ENCODE measurements at places on chromosomes 16 and 17.
A peak's percentile ranks its signal among the peaks of the same experiment; 100 is the strongest.

DNA sequence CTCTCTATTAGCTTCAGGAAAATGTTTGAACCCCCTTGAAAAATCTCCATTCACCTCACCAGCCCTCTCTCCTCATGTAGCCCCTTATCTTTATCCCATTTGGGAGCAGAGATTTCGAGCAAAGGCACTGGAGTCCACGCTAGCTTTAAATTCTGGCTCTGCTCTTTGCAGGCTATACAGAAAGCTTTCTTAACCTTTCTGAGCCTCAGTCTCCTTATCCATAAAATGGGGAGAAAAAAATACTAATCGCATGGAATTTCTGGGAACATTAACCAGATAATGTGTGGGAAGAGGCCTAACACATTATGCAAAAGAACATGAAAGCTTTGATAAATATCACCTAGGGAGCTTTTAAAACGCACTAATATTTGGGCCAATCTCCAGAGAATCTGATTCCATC lies 476.3 kb upstream of the CDH5 start:
- DNase-seq = no peak

DNA sequence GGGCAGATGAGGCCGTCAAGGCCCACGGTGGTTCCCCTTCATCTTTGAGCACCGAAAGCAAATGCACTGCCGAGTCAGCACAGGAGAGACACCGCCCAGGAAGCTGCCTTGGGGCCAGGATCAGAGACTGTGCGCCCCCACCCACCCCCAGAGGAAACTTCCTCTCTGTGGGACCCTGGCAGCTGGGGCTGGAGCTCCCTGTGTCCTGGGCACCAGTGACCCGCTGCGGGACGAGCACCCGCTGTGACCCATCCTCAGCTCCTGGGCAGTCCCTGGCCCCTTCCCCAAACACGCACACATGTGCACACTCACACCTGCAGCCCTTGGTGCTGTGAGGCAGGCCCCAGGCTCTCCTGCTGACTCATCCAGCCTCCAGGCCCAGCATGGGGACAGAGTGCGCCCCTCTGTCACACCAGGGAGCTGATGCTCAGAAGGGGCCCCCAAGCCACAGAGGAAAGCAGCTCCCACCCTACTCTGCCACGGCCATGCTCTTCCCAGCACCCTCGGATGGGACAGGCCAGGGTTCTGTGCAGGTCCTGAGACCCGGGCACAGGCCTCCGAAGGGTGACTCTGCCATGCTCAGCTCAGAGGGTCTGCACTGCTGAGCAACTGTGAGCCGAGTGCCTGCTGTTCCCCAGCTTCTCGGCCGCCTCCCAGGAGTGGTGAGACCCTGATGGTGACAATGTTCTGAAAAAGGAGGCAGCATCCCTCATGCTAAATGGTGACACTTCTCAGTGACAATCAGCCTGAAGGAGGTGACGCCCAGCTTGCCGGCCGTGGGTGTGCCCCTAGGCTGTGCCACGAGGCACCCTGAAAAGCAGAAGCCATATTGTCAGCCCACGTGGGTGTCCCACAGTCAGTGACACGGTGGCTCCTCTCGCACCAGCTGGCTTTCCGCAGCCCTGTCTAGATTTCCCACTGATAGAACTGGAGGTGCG lies 3.6 kb downstream of the PIEZO1 start:
- DNase-seq = peak; percentile 58

- no peak for DNase-seq
Observed at GRCh38 chr16:78925083-78925767, 675.3 kb downstream of the MAF start.

DNA sequence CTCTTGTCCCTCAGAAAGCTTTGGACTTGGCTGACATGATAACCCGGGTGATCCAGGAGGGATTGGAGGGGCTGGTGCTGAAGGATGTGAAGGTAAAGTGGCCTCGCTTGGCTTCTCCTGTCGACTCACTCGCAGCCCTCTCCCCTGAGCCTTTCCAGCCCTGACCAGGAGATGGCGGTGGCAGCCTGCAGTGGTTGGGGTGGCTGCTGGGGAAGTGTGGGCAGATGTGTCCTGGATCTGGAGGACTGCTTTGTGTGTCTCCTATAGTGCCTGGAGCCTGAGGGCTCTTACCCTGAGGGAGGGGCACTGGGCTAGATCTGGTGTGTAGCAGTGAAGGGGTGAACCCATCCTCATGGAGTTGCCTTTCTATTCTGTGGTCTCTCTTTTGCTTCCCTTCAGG lies 17.9 kb downstream of the LIG3 start:
- peak; percentile 64 for DNase-seq

DNA sequence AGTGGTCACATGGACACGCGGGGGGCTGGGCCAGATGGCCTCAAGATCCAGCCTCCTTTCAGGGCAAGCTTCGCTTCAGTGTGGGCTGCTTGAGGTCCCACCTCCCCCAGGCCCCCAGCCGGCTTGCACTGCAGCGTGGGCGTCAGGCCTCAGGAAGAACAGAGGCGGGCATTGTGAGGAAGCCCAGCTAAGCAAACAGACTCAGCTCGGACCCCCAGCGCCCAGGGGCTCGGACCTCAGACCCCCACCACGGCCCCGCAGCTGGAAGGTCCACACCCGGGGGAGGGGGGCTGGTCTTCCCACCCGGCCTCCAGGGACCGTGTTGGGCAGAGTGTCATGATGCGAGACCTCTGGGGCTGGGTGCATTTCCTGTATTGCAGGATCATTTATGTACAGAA lies 24.7 kb upstream of the ZNF469 start:
- no peak for DNase-seq

DNA sequence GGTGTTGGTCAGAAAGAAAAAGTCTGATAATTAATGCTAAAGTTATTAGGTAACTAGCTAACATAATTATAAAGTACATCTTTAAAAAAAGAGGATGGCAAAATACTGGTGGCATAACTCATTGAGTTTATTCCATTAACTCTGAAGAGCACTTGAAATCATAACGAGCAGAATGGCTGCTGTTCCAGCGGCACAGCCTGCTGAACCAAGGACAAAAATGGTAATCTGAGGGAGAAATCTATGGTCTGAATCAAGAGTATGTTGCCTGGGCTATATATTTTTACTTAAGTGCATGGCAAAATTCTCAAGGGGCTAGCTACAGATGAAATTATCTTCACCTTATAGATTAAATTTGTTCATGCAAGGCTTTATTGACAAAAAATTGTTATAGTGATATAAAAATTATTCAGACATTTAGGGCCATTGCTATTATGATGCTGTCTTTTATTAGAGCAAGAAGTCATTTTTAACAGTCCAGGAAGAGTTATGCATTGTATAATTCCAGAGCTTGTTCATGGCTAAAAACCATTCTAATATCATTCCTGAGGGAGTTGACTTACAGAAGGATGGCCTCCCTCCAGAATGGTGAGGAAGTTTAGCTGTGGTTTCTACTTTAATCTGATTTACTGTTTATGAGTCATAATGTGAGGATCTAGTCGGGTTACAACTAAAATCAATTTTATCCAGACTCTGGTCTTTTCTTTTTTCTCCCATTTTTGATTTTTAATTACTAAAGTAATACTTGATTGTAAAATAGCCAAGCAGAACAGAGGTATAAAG lies 41.4 kb upstream of the ANKFN1 start:
- DNase-seq = no peak

- DNase-seq = no peak
Observed at GRCh38 chr16:54363766-54364165, 77.2 kb upstream of the IRX3 start.

- DNase-seq = peak; percentile 22
Observed at GRCh38 chr16:11915114-11915643, 577 bp downstream of the GSPT1 start.

GRCh38 chr17:41523787-41524186 lies 4.3 kb downstream of the KRT19 start:
- no peak for DNase-seq

DNA sequence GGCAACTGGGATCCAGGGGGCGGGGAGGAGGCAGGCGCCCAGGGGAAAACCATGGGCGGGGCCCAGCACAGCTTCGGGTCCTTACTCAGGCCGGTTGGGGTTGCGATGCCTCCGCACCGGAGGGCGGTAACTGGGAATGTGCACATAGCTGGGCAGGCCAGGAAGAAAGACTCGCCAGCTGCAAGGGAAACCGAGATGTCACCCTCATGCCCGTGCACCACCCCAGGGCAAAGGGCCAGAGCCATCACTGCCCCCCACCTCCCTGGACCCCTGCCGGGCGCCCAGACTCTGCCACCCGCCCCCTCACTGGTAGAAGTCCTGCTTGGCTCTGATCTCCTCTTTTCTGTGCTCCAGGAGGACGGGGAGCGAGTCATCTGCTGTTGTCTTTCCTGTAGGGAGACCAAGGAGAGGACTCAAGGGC lies 6.7 kb downstream of the ALOX12B start:
- no peak for DNase-seq

GRCh38 chr16:81440888-81441761 lies 3.5 kb upstream of the CMIP start:
- no peak for DNase-seq

DNA sequence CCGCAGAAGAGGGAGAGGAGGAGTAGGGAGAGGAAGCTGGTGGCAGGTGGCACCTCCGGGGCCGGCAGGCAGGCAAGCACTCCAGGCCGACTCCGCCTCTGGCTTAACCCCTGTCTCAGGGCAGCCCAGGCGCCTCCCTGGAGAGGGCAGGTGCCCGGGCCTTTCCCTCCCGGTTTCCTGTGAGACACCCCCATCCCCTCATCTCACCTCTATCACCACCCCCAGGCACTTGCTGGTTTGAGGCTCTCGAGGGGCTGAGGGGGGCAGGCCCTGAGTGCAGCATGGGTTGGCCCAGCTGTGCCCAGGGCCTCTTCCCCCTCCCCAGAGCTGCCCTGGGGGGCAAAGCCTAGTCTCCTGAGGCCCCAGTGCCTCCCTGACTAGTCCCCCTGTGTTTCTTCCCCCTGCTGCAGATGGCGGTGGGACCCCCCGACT lies 6.0 kb downstream of the DOC2A start:
- no peak for DNase-seq

DNA sequence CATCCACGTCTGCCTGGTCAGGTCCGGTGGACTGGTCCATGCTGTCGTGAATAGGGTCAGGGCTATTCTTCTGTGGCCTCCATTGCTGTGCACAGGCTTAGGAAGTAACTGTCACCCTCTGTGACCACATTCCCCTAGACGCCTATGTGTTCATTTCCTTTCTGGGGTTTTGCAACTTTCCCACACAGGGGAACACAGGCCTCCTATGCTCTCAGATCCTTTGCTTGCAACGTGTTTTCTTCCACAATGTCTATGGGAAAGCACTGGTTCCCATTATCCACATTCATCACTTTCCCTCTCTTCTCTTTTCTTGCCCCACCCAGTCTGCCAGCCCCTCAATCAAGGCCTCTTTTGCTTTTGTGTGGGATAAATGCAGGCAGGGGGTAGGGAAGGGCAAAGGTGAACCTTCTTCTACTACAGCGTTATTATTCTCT lies 43.2 kb upstream of the DNAJA2 start:
- no peak for DNase-seq

GRCh38 chr17:47993031-47993564 lies 22.2 kb downstream of the CDK5RAP3 start:
- no peak for DNase-seq

GRCh38 chr17:50207315-50207714 lies 5.9 kb upstream of the COL1A1 start:
- no peak for DNase-seq

- peak; percentile 47 for DNase-seq
Observed at GRCh38 chr17:77372444-77373298, 231.9 kb downstream of the SEC14L1 start.

DNA sequence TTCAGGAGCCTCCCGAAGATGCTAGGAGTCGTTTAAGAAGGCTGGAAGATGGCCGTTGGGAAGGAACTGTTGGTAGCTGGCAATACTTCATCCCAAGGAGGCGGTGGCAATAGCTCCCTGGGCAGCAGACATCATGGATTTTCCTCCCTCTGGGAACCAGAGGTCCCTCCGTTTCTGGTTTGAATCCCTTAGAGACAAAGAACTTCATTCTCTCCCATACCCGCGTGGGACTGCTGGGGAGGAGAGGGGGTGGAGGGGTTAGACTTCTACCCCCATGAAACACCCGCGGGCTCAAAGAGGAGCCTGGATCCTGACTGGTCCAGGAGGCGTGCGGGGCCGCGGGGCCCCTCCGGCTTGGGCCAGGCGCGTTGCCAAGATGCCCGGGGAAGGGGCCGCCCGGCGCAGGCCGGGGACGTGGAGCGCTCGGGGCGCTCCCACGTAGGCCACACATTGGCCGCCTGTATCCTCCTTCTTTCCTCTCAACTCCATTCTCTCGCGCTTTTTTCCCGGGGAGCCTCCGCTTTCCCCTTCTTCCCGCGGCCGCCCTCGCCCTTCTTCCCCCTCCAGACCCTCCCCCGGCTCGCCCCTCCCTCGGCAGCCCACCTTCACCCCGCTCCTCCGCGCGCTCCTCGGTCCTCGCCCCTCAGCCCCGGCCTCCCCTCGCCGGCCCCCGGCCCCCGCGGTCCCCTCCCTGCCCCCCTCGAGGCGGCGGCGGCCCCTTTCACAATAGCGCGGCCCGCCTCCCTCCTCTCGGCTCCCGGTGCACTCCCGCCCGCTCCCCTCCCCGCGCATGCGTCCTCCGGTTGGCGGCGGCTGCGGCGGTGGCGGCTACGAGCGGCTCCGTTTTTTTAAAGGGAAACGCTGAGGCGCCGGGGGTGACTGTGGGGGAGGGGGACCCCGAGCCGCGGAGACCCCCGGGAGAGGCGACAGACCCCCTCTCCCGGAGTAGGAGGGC lies at the start of gene MSL1:
Gene MSL1, plus strand, starts transcription at position 791 of the 955 bp plus-strand sequence. CDS start 642 bp downstream, outside the sequence.
- peak; percentile 80 for DNase-seq

DNA sequence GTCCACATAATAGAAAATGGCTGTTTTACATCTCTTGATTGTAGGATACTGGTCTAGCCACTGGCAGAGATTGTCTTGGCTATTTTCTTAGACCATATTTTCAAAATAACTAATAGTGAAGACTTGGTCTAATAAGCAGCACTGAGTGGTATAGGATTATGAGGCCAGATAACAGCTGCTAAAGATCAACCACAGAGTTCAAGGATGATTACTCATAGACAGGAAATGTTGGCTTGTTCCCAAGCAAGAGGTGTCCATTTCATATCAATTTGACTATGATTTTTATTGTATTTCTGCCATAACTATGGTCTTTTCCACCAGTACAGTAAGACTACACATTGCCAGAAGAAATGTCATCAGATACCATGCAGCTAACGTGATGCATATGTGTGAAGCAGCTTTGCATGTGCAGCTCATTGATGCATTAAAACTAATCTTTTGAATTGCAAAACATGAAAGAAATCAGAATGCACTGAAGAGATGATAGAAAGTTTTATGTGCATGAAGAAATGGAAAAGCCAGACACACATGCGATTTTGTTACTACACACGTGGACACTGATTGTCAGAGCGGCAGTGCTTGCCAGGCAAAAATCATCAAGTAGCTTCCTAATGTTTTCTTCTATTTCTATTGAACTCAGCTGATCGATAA lies 693.3 kb downstream of the CDH11 start:
- DNase-seq = no peak

GRCh38 chr16:84513123-84513522 lies 8.7 kb upstream of the MEAK7 start:
- DNase-seq = no peak

GRCh38 chr17:51472670-51473205 lies 212.4 kb downstream of the UTP18 start:
- no peak for DNase-seq
